Lung microvascular endothelial cell (primary cell): ENCODE measurements at places on chromosomes 16 and 17. TPM values are rescaled to one million over a fixed set of nuclear protein-coding genes. Genes with fewer than 3 reads are reported as not detected.

CDH15 gene
- under 0.01 TPM in 2 replicates for total RNA-seq

ABCC12 gene
- not detected in 2 replicates for total RNA-seq

CACNB1 gene
- 0.65 and 0.99 TPM in 2 replicates for total RNA-seq

SF3B3 gene
- total RNA-seq: 39.2 and 50.8 TPM in 2 replicates

STH gene
- total RNA-seq: not detected in 2 replicates

RSKR gene
- 2.2 and 3.2 TPM in 2 replicates for total RNA-seq

KRTAP4-1 gene
- total RNA-seq: not detected in 2 replicates

RAB11FIP4 gene
- 0.20 TPM in 1 of 2 replicates, not detected in the other for total RNA-seq

SGCA gene
- total RNA-seq: not detected in 2 replicates

SEBOX gene
- not detected in 2 replicates for total RNA-seq

UNKL gene
- 3.9 and 5.6 TPM in 2 replicates for total RNA-seq

MAF gene
- 23.8 and 70.0 TPM in 2 replicates for total RNA-seq

SNAI3 gene
- under 0.01 and 0.22 TPM in 2 replicates for total RNA-seq

ZNF629 gene
- total RNA-seq: 3.9 and 5.2 TPM in 2 replicates
